ENCODE measurements at places on chromosomes 7 and 10.
A peak's percentile ranks its signal among the peaks of the same experiment; 100 is the strongest.

DNA sequence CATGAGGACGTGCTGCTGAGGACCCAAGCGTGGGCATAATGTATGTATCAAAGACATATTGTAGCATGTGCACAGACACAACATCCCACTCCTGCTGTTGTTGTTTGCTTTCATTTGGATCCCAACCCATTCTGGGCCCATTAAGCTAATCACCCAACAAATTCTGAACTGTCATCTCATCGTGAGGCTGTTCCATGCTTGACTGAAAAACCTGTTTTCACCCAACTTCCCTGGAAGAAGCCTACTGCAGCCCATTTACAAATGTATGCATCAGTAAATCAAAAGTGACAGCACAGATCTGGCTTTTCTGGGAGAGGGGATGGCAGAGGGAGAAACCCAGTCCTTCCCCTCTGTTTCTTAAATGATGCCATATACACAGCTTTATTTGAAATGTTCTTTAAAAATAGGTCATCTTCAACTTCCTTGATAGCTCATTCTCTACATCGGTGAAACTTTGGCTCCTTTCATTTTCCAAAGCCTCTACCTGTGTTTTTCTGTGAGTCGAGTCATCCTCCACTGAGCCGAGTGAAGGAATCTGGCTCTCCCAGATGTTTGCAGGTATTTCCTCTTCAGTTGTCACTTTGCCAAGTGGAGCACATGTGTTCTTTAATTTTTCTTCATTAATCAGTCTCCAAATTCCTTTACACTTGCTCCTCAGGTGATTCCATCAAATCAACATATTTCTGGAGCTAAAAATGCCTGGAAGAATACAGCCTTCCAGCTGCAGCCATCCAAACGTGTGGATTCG is 151.8 kb downstream of the CHN2 start:
- no peak for DNase-seq

DNA sequence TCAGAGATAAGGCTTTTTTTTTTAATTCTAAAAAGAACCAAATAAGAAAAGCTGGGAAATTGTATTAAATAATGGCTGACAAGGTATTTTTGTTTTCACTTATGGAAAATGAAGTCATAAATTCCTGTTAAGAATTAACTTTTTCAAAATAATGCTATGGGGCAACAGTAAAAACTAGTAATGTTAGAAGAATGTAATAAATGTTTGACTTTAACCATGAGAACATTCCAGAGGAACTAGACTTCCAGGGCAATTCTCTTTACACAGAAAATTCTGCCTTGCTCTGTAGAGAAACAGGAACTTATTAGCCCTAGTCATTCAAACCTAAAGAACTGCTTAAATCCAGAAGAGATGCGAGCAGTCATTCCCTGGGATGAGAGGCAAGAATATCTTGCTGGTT is 571.1 kb downstream of the IPMK start:
- DNase-seq, result no peak

DNA sequence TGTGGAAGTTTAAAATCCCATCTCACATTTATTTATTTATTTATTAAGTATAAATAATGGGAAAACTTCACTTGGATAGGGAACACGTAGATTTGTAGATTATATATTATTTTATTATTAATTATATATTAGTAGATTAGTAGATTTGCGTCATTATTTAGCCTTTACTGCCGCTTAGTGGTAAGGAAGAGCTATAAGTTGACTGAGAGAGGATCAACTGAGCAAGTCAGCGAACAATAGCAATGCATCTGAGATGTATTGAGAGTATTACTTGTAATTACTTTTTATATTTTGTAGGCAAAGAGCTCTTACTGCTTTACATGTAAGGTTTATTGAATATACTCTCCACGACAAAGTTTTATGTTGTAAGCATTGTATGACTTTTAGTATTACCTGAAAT is 244.5 kb upstream of the ANKRD30A start:
- DNase-seq, result no peak

DNA sequence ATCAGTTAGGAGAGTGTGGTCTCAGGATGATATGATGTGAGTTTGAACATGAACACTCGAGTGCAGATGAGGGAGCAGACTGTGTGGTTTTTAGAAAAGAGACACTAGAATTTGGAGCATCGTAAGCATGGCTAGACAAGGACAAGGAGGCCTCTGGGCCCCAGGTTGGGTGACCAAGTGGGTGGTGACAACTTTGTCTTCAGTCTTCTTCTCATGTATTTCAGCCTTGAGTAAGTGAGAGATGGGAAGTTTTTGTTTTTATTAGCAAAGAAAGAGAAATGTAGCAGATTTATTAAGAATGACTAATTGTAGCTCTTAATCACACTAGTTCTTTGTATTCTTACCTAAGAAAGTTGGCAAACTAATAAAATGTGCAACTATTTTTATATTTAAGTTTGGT is 16.3 kb downstream of the TES start:
- DNase-seq, result no peak

DNA sequence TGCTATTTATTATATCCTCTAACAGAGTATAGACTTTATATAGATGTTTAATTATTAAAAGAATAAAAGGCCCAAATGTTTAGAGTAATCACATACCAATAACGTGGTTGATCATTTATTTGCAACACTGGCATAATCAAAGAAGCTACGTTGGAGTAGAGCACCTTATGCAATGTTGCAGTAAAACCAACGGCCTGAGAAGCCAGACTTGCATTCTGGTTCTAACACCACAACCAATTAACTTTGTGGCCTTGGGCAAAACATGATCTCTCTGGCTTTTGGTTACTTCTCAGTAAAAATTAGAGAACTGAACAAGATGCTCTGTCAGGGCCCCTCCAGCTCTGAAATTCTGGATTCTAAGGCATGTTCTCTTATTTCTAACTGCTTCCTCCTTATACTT is 476.2 kb downstream of the GRM8 start:
- DNase-seq, result no peak

GRCh38 chr7:29539471-29539870 is 24.2 kb upstream of the PRR15 start:
- DNase-seq, result no peak

- no peak for DNase-seq
Measured at GRCh38 chr7:81235997-81236396, 317.1 kb upstream of the SEMA3C start.

GRCh38 chr7:23277359-23277989 is 21.7 kb upstream of the MALSU1 start:
- DNase-seq, result no peak

DNA sequence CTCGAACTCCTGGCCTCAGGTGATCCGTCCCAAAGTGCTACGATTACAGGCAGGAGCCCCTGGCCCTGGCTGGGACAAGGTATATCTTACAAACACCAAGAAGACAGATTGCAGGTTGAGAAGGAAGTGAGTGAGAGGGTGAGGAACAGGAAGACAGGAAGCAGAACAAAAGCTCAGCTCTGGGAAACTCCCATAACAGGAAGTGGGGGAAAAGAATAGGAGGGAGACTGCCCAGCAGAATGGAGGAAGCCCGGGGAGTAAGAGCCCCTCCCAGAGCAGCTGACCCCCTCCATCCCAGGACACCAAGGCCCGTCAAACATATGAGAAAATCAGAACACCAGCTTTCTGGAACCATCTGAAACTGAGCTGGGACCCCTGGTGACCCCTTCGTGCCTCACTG is 2.9 kb downstream of the TECPR1 start:
- no peak for DNase-seq

DNA sequence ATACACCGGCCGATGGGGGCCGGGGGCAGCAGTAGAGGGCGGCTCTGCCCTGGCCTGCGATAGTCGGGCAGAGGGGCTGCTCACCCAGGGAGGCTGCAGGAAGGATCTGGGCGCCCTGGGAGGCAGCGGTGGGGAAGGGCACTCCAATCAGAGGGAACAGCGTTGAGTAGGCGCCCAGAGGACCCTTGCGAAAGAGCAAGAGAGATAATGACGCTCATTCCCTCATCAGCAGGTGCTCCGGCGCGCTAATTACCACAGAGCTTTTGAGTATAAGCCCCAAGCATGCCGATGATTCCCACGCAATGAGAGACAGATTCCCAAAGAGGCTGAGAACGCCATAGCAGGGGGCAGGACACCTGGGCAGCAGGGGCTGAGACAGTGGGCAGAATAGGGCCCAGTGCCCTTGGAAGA is 215.3 kb downstream of the MAD1L1 start:
- no peak for DNase-seq

DNA sequence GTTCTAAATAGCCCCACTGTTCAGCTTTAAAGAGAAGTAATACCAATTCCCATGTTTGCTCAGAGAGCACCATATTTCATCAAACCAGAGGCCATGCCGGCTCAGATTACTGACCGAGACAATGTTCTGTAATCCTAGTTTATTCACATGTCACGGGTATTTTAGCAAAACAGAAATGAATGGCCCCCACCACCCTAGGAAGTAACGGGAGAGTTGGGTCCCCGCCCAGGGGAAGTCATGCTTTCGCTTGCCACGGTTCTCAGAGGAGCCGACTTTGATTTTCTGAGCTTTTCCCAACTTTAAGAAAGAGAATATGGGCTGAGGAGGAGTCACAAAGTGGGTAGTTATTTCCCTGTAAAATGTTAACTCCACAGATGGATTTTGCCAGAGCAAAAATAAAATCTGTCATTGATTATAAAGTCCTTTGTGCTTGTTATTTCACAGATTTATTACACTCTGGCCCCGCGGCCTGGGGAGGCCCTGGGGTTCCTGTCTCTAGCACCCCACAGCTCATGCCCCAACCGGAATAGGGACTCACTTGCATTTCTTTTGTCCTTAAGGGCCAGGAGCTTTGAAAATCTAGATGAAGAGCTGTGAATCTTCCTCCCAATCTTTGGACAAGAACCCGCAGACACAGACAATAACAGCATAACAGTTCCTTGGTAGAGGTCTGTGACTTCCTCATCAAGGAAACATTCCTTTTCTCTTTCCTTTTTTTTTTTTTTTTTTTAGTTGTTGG is 3.7 kb upstream of the GDF10 start:
- no peak for DNase-seq

DNA sequence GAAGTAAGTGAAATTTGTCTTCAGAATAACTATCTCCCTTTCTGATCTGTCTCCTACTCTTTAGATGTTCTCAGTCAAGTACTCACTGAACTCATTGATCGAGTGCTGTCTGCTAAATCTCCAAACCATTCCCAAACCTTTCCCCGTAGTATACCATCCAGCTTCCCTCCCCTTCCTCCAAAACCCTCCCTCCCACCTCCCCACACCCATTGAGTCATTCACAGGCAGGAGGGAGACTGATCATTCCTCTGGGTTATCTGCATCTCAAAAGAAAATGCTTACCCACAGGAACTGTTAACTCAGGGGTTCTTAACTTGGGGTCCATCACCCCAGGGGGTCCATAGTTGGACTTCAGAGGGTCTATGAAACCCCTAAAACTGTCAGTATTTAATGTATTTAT is 37.4 kb downstream of the GOT1 start:
- no peak for DNase-seq

- no peak for DNase-seq
Measured at GRCh38 chr7:92560602-92561001, 29.6 kb downstream of the FAM133B start.

DNA sequence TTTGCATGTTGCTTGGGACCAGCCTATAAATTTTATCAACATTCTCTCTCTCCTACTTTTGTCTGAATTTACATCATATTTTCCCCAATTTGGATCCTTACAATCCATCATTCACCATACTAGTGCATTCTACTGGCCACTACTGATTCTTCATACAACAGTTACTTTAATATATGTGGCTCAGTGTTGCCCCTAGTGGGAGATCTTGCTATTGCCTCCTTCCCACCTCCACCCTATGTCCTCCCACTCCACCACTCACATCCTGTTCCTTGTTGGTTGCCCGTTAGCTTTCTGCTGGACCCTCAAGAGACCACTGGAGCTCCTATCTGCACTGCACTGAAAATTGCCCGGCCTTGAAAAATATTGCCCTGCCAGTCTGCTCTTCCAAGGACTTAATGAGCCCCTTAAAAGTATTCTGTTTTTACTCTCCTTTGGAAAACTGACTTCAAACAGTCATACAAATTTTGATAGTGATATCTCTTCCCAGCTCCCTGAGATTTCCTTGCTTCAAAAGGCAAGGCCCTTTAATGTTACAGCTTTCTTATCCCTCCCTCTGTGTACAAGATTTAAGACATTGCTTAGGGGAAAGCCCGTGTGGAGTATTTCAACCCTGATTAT is 243.2 kb upstream of the TMEM229A start:
- peak; percentile 52 for DNase-seq

DNA sequence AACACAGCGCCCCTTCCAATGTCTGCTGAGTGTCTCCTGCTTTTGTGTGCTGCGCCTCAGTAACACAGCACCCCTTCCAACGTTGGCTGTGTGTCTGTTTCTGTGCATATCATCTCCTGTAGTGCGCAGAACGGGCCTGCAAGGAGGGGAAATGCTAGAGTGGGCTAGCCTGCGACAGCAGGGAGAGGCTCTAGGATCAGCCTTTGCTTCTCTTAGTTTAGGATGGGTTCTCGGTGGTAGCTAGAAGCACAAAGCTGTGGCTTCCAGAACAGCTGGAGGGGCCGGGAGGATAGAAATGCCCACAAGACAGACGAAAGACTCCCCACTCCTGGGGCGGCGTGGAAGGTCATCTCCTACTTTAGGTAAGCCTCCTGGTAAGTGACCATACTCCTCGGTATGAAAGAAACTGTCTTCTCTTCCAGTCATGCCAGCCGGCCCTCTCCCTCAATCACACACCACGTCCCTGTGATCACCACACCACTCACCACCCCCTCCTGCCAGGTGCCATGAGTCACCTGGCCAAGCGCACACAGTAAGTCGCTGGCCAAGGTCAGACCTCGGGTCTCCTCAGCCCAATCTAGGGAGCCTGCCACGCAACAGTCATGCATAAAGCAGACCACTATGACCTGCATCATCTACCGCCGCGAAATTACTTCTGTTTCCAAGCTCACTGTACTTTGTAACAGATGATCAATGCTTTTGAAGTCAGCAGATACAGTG is 4.8 kb downstream of the PITRM1 start:
- no peak for DNase-seq

GRCh38 chr7:36490419-36490830 is 100.8 kb downstream of the ANLN start:
- DNase-seq, result no peak

DNA sequence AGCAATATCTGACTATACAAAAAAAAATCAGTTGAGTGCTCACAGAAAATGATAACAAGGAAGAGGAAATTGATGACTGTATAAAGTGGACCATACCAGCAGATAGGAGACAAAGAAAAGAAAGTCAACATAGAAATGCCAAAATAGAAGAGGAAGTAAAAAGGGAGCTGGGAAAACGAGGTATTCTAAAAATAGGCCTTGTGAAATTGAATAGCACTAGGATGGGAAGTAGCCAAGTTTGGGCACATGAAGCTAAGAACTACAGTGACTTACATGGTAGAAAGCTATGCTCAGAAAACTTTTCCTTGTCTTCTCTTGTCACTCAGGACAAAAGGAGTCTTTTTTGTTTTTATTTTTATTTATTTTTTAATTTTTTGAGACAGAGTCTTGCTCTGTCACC is 76.2 kb upstream of the APBB1IP start:
- no peak for DNase-seq

All from CMK (cell line).